SK-N-SH (cell line): ENCODE measurements at places on chromosomes 11 and 22. TPM values are rescaled to one million over a fixed set of nuclear protein-coding genes. Genes with fewer than 3 reads are reported as not detected.

PANX3 gene
- polyA plus RNA-seq, result not detected in 2 replicates

SPI1 gene
- 0.19 TPM in 1 of 2 replicates, not detected in the other for polyA plus RNA-seq

MRGPRX4 gene
- not detected in 2 replicates for polyA plus RNA-seq

OR51I1 gene
- polyA plus RNA-seq, result 0.08 TPM in 1 of 2 replicates, not detected in the other

OR4C15 gene
- not detected in 2 replicates for polyA plus RNA-seq

NAALAD2 gene
- polyA plus RNA-seq, result 0.74 and 1.1 TPM in 2 replicates

BTBD18 gene
- not detected in 2 replicates for polyA plus RNA-seq

DNA sequence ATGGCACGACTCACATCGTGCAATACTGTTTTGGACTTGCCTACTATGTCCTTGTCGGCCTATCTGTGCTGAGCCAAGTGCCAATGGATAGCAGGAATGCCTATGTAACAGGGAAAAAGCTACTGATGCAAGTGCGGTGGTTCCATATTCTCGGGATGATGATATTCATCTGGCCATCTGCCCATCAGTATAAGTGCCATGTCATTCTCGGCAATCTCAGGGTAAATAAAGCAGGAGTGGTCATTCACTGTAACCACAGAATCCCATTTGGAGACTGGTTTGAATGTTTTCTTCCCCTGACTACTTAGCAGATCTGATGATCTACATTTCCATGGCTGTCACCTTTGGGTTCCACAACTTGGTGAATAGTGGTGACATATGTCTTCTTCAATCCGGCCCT is 20.1 kb downstream of the OOSP3 start:
- DNase-seq, result no peak

DNA sequence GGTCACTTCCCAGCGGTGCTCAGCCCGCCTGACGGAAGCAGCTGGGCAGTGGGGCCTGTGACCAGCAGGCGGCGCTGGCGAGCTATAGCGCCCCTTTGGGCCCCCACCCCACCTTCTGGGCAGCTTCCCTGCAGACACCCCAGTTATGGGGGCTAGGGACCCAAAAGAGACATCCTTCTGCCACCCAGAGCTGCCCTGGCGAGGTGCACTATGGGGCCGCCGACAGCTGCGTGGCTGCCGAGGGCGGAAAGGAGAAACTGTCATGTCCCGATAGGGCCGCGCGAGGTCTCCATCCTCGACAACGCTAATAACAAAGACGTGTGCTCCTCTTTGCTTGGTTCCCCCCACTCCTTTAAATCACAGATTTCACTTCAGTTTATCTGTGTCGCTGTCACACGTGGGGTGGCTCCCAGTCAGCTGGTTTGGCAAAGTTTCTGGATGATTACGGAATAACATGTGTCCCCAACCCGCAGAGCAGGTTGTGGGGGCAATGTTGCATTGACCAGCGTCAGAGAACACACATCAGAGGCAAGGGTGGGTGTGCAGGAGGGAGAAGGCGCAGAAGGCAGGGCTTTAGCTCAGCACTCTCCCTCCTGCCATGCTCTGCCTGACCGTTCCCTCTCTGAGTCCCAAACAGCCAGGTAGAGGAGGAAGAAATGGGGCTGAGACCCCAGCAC is 673 bp upstream of the MYO7A start:
- peak; percentile 89 for DNase-seq

DNA sequence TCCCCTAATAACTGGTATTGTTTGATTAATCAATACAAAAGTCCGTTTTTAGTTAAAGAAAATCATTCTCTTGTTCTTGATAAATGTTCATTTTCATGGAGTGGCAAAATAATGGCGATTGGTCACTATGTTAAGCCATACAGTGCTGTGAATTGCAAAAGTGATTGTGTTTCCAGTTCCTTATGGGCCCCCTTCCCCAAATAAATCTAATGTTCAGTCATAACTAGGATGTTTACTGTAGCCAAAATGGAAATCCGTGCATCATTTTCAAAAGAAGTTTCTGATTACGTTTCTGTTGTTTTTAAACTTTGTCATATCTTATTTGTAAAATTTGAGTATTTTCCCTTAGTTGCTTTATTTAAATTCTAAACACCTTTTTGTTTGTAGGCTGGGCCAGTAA is 845 bp downstream of the RBM7 start:
- no peak for DNase-seq

DNA sequence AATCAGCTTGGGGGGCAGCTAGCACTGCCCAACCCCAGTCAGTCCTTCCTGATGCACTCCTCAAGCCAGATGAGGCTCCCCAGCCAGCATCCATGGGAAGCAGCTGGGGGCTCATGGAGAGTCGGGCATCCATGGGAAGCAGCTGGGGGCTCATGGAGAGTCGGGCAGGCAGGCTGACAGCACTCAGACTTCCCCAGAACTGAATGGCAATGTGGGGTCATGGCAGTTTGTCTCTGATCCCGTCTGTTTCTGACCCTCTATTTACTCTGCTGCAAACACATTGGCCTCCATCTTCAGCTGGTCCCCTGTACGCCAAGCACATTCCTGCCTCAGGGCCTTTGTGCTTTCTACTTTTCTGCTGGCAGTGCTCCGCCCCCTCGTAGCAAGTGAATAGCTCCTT is 314.8 kb downstream of the NTM start:
- no peak for DNase-seq

GRCh38 chr22:49433717-49434611 is 393.7 kb downstream of the BRD1 start:
- DNase-seq, result peak; percentile 60

DNA sequence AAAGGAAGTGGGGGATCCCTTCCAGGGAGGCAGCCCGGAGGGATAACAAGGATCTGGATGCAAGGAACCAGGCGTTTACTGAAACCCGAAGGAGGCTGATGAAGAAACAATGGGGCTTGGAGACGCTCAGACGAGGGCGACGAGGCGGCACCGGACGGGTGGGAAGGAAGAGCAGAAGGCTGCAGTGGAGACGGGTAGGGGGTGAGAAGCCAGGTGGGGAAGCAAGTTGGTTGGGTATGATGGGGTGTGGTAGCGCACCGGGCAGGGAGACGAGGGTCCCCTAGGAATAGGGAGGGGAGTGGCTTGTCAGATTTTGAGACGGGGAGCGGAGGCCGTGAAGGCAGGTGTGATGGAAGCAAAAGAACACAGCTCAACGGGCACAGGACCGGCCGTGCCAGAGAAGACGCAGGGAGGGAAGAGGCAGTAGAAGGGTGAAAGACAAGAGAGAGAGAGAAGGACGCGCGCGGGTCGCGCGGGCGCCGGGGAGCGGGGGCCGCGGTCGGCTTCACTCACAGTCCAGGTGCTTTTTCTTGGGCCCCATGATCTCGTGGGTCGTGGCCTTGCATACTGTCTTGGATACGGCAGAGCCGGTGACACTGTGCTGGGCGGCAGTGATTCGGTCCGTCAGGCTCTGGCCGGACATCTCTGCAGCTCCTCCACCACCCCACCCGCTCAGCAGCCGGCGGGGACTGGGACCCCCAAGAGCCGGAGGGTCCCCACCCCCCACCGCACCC is 579 bp downstream of the PICALM start:
- peak; percentile 42 for DNase-seq

GRCh38 chr22:47055461-47055860 is 293.0 kb downstream of the TBC1D22A start:
- DNase-seq, result no peak

- DNase-seq, result peak; percentile 57
Measured at GRCh38 chr11:130894322-130895025, 21.8 kb downstream of the SNX19 start.

DNA sequence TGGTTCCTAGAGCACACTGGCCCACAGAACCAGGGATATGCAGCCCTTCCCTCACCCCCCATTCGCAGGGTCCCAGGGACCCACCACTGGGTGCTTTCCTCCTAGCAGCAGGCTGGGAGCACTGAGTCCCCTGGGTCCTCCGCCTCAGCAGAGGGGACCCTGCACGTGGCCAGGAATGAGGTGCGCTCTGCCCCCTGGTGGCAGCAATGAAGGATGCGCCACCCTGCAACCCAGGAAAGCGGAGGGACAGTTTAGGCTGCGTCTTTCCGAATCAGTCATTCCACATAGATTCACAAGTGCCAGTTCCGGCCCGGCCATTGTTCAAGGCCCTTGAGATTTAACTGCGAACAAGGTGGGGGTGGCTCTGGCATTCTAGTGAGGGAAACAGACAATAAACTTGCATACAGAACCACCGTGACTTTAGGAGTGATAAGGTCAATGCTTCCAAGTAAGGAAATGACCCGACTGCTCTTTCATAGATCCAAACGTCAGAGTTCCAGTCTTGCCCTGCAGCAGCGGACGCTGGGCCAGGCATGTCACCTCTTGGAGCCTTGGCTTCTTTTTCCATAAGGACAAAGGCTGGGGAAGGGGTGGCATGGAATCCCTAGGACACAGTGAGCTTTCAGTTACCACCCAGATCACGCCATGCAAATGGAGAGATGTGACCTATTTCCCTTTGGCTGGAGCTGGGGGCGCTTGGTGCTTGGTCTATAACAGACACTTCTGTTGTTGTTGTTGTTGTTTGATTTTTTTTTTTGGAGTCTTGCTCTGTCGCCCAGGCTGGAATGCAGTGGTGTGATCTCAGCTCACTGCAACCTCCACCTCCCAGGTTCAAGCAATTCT is 7.7 kb downstream of the RIN1 start:
- peak; percentile 93 for DNase-seq

DNA sequence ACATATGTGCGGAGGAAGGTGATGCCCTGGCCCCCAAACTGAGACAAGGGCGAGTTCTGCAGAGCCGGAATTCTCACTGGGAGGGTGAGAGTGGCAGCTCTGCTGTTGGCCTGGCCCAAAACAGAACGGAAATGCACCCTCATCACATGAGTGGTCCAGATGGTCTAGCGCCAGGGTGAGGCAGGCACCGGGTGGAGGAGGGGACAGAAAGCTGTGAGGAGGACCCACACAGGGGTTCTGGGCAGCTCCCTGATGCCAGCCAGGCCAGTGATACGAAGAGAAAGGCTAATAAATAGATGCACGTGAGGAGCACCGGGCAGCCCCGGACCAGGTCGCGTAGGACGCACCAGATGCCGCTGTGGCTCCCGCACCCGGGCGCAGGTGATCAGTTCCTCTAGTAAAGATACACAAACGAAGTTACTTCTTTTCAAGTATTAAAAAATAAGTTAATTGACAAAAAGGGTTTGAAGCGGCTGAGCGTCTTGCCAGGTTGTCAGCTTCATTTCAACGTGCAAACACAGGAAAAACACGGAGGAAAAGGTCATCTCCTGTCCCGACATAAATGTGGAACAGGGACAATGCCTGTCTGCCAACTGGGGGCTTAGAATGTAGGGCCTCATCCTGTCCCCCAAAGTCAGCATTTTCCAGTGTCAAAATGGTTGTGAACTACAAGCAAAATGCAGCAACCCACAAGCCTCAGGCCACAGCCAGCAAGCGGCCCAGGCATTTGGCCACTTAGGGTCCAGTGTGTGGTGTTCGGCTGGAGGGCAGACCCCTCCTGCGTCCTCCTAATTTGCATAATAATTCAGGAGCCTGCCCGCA is 15.3 kb upstream of the BID start:
- DNase-seq, result no peak

DNA sequence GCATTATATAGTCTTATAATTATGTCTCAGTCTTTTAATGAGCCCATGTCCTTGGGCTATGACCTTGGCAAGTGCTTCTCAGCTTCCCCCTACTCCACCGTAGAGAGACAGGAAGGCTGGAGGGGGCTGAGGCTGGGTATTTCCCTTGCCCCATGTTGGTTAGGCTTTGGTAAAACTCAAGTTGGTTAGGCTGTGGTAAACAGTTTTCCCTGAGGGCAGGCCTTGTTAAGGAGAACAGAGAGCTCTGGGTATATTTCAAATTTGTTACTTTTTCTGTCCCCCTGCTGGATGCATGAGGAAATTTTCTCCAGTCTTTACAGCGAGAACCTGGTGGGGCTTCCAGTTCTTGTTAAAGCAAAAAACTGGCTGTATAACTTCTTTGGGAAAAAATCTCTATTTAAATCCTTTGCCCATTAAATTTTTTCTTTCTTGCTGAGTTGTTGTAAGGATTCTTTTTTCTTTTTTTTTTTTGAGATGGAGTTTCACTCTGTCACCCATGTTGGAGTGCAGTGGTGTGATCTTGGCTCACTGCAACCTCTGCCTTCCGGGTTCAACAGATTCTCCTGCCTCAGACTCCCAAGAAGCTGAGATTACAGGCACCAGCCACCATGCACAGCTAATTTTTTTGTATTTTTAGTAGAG is 12.2 kb upstream of the DCHS1 start:
- DNase-seq, result no peak

GRCh38 chr11:65565624-65566453 is 4.4 kb upstream of the ZNRD2 start:
- DNase-seq, result no peak

GRCh38 chr22:47645450-47645914 is 883.0 kb downstream of the TBC1D22A start:
- DNase-seq, result no peak

DNA sequence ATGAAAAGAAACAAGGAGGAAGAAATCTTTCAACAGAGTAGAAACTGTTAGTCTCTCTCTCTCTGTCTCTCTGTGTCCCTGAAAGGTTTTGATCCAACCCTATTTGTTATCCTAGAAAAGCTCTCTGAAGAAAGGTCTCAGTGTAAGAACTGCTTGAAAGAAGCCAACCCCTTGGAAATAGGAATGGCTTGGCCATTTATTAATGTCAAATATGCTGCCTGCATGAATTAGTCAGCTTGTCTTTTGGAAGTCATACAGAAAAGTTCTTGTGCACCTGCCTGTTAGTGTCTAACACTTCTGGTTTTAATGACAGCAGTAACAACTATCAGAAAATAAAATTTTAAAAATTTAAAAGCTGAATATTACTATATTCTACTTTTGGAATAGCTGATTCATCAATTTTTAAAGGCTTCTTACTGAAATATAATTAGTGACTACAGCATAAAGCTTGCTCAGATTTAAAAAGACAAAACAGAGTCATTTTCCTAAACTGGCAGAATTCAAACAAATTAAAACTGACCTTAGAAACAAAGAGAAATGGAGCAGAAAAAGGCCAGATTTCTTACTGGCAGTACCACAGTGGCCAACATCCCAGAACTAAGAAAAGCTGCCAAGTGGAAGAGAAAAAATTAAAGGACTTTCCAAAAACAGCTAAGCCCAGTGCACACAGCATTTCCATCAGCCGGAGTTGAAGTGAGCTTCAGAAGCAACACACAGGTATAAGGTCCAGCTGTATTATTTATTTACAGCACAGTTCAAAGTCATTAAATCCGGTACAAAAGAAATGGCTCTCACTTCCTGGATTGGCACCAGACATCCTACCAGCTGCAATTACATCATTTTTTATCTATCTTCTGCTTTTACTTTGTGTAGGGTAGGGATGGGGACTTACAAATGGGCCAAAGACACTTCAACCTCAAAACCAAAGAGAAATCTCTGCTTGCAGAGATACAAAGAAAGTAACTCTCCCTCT is 76.3 kb downstream of the PRCP start:
- DNase-seq, result no peak

DNA sequence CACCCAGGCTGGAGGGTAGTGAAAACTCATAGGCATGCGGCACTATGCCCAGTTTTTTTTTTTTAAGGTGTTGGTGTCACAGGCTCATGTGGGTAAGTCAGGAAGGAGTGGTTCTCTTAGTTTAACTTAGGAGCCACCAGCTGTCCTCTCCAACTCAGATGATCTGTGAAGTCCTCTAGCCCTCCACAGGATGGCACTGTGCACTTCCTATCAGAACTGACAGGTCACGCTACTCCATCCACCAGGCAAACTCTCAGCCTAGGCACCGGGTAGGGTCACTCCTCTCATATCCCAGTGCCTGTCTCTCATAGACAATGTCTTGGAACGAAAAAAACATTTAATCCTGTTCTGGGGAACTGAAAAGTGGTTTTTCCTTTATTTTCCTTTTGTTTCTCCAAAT is 16.5 kb downstream of the NAP1L4 start:
- DNase-seq, result peak; percentile 44

GRCh38 chr11:133720951-133721350 is 124.4 kb downstream of the SPATA19 start:
- DNase-seq, result no peak

GRCh38 chr22:33811686-33812085 is 108.6 kb downstream of the LARGE1 start:
- no peak for DNase-seq

- DNase-seq, result no peak
Measured at GRCh38 chr11:92717240-92717639, 252.2 kb upstream of the MTNR1B start.
